ENCODE measurements at places on chromosomes 2 and 18.

GRCh38 chr2:161250864-161251436, 57.3 kb upstream of the PSMD14 start:
- no peak for DNase-seq

GRCh38 chr2:75676464-75676863, 29.9 kb downstream of the MRPL19 start:
- no peak for DNase-seq

- no peak for DNase-seq
Measured at GRCh38 chr2:28357948-28358667, 34.5 kb upstream of the FOSL2 start.

GRCh38 chr18:29104671-29105070, 927.7 kb upstream of the CDH2 start:
- DNase-seq = no peak

- no peak for DNase-seq
Measured at GRCh38 chr2:118978064-118978463, 36.1 kb downstream of the MARCO start.

GRCh38 chr2:54867457-54867856, 144.0 kb downstream of the EML6 start:
- DNase-seq = no peak

DNA sequence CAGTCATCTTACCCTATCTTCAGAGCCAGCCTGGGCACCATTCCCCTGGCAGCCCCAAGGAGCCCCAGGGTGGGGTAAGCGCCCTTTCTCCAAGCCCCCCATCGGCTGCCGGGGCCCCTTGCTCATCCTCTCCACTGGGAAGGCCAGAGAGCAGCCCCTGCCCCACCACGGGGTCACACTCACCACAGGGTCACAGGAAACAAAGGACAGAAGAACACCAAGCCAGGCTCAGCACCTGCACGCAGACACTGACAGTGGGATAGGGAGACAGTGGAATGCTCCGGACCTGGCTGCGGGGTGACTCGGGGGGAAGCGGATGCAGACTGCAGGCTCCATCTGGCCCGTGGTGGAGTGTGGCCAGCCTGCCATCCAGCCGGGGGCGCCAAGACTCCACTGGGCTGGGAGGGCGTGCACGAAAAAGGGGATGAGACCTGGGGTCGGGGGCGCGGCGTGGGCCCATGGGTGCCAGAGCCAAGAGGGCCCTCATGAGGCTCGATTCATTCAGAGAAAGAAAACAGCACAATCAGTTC, 21.1 kb downstream of the HDAC4 start:
- no peak for DNase-seq

DNA sequence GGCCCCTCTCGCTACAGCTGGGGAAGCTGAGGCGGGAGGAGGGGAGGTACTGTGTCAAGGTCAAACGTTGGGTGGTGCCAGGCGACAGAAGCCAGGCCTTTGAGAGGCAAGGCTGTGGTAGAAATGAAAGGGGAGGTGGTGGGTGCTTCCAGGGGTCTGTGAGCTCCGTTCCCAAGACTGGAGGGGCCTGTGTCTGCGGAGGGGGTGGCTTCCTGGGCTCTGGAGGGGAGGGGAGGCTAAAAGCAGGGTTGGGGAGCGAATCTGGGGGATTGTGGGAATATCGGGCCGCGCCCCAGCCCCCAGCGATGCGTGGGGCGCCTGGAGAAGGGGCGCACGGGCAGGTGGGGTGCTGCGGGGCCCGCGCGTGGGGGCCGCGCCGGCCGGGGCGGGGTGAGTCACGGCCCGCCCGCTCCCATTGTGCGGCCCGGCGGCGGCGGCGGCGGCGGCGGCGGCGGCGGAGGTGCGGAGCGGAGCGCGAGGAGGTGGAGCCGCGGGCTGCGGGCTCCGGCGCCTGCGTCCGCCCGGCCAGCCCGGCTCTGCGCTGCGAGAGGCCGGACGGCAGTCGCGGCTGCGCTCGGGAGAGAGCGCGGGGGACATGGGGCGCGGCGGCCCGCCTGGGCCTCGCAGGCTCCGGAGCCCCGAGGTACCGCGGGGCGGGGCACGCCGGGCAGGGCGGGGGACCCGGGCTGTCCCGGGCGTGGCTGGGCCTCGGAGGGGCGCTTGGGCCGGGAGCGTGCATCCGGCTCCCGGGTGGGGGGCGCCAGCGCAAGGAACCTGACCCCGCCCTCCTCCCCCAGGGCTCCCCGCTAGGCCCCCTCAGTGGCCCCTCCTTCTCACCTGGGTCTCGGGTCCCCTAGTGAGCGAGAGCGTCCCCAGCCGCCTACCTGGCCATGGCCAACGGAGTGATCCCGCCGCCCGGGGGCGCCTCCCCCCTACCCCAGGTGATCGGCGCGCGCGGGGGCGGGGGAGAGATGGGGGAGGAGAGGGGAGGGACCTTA, at the start of gene SLC4A3:
SLC4A3 (plus strand) TSS at position 528 of the 998 bp plus-strand sequence; CDS start at position 891, 363 bp downstream.
- no peak for DNase-seq

DNA sequence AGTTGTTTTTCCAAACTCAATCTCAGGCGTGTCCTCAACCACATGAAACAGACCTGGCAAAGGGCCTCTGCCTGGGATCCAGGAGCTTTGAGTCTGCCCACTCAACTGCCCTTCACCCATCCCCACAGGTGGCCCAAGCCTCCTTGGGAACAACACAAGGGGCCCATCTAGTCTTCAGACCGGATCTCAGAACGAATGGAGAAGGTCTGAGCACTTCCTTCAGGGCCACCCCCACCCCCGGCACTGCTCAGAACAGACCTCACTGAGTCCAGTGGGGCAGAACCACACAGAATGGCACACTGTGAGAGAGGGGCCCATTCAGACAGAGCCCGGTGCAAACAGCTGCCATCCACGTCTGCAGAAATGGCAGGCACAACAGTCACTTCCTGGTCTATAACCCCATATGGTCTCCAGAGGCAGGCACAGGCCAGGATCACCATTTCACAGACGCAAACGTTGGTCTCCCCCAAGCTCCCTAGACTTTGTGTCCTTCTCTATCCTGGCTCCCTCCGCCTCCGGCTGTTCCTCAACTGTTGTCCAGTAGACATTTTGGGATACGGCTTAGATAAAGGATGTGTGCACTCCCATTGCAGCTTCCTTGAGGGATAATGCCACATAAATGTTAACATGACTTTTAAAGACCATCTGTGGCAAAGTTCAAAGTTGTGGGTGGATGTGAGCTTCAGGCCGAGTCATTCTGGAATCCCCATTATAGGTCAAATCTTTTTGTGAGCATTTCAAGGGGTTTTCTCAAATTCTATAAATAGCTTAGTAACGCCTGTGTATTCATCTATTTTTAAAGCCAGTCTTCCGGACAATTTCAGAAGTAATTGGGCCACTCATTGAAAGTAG, 149.7 kb downstream of the SMAD7 start:
- DNase-seq = no peak

DNA sequence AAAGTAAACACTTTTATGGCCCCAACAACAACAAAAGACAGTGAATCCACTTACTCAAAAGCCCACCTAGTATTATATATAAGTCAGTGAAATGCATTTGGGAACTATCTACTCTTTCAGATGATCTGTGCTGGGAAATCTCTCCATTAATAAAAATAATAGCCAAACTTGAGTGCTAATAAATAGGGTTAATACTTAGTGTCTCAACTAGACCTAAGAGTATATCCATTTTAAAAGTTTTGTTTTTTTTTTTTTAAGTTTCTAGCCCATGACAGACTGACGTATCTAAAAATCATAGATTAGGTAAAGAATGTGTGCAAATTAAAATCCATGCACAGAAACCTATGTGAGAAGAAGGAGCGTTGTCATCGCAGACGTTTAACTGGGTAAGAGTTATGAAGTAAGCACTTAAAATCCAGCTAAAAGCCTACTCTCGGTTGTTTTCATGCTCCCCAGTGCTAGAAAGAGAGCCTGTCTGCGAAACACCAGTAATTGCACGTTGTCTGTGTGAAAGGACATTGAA, 83.4 kb upstream of the PELI1 start:
- no peak for DNase-seq

DNA sequence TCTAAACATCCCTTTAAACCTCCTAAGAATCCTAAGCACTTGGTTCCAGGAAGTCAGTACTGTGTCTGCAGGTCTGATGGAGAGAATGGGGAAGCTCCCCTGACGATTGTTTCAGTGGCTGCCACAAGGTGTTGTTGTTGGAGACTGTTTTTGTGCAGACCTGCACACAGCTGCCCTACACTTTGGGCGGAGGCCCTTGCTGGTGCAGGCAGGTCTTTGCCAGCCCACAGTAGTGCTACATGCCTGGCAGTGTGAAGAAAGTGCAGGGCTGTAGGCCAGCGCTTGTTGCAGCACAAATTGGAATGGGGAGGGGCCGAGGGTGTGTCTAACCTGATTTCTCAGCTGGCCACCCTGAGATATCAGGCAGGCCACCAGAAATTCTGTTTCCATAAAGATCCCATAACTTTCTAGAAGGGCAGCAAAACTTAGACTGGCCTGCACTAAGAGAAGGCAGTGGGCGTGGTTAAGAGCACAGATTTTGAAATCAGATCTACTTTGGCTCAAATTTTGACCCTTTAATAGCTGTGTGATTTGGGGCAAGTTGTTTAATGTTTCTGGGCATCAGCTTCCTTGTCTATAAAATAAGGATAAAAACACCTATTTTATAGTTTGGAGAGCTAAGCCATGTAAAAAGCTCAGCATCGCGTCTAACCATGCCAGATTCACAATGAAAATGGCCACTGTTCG, 83.7 kb upstream of the SLC1A4 start:
- DNase-seq = no peak

GRCh38 chr18:31120594-31120993, 18.4 kb upstream of the DSC2 start:
- no peak for DNase-seq

- no peak for DNase-seq
Measured at GRCh38 chr18:34114996-34115395, 109.7 kb downstream of the NOL4 start.

DNA sequence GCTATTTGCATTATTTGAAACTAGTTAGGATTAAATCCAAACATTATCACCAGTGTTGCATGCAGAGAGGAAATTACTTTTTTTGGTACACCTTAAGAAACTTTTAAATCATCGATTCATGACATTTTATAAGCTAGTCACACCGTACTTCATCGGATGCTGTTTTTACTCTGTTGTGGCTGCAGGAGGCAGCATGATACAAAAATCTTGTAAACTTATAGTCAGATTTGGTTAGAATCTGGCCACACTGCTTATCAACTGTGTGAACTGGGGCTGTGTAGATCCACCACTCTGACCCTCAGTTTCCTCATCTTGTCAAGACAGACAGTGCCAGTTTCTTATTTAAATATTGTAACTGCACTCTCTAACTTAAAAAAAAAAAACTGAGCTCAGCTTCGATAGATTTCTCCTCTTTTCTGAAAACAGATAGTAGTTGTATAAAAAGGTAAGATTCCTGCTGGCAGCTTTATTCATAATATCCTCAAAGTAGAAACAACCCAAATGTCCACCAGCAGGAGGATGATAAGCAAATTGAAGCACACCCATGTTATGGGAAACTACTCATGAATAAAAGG, 77.8 kb downstream of the RAPGEF4 start:
- no peak for DNase-seq

DNA sequence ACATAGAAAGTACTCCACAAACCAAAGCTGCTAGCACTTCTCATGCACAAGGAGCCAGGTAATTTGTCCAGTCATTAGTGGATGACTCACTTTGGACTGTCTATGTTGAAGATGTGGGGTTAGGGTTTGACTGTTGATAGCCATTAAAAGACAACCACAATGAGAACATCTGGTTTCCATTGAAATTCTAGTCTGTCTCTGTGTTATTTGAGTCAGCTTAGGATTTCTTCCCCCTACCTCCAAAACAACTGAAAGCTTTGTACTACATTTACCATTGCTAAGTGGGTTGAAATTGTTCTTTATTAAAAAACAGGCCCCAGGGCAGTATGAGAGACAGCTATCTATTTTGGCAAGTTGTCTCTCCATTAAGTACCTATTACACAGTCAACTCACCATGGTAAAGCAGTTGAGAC, 50.2 kb upstream of the ANKRD44 start:
- DNase-seq = no peak

DNA sequence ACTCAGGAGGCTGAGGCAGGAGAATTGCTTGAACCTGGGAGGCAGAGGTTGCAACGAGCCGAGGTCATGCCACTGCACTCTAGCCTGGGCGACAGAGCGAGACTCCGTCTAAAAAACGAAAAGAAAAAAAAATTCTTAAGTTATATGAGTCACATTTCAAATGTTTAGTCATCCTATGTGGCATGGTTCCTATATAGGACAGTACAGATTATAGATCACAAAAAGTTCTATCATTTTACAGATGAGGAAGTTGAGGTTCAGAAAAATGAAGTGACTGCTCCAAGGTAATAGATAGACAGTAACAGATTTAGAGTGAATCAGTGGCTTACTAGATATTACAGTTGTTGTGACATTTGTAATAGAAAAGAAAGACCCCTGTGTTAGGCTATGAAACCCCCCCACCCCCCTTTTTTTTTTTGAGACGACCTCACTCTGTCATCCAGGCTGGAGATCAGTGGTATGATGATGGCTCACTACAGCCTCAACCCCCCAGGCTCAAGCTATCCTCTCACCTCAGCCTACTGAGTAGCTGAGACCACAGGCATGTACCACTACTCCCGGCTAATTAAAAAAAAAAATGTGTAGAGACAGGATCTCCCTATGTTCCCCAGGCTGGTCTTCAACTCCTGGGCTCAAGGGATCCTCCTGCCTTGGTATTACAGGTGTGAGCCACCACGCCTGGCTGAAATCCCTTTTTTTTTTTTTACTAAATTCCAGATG, 22.7 kb downstream of the PTPN4 start:
- no peak for DNase-seq

- no peak for DNase-seq
Measured at GRCh38 chr2:1026141-1026540, 75.5 kb downstream of the SNTG2 start.

- DNase-seq = no peak
Measured at GRCh38 chr2:7012141-7012764, 95.0 kb downstream of the RNF144A start.

GRCh38 chr2:46145840-46146239, 151.4 kb upstream of the EPAS1 start:
- no peak for DNase-seq

DNA sequence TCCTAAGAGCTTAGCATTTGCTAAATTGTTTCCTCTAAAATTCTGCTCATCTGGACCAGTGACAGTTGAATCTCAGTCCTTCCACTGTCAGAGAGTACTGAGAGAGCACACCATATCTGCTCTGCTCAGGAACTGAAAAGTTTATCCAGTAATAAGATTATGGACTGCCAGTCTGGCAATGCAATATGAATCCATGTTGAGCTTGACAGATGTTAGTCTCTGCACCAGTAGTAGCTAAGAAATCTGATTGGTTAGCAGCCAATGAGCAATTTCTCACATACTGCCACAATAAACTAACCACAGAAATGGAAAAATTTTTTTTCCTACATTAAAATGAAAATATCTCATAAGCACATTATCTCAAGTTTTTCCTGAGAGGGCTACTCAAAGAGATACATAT, 2.3 kb downstream of the PRKD3 start:
- no peak for DNase-seq

DNA sequence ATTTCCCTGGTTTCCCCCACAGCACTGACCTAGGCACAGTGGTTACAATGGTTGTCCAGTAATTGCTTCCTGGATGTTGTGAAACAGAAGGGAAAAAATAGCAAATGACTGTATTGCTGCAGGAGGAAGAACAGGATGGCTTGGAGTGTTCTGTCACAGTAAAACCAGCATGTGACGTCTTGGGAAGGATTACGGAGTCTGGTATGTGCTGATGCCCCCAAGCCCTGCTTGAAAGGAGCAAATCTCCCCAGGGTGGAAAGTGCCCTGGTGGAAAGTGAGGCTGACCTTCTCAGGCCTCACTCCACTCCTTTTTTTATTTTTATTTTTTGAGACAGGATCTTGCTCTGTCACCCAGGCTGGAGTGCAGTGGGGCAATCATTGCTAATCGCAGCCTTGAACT, 7.8 kb downstream of the RAB11FIP5 start:
- DNase-seq = no peak

Data from cerebellar nuclear complex (tissue), 1 donor.